Stimulated activated CD4-positive, alpha-beta T cell treated with anti-CD3 and anti-CD28 coated beads, TNF-alpha, amount 100 ng/mL, for 4 hours (primary cell): ENCODE measurements at places on chromosomes 1 and 21.

DNA sequence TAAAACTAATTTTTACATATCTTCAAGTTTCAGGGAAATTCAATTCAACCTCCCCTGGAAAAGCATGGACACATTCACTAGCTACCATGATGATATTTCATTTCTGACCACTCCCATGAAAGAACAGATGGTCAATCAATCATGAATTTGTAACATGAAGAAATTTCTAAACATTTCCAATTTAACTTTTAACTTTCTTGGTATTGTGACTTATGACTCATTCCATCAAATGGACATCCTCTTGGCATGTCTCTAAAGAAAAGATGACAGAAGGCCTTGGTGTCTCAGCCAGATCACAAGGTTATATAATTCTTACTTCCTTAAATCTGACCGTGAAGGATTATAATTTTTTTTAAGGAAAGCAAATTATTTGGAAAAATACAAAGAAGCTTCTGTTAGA, 10.5 kb upstream of the MCOLN3 start:
- DNase-seq, result no peak

GRCh38 chr1:209825591-209826434, 2.0 kb upstream of the UTP25 start:
- DNase-seq, result no peak

GRCh38 chr1:7991504-7992440, 30.3 kb downstream of the PARK7 start:
- no peak for DNase-seq

DNA sequence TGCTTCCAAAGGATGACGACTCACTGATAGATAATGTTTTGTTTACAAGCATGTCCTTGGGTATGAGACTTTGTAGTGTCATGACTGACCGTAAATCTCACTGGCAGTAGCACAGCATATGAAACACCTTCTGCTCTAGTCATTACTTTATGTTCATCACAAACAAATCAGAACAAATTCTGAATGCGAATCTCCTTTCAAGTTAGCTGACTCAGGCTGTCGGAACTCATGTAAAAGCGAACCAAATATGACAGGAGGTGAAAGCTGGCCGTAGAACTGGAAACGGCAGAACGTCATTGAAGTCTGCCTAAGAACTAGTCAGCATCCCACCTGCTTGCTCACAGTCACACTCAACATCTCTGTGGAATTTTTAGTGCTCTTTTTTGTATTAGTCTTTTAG, 143.9 kb downstream of the RGS7 start:
- no peak for DNase-seq

DNA sequence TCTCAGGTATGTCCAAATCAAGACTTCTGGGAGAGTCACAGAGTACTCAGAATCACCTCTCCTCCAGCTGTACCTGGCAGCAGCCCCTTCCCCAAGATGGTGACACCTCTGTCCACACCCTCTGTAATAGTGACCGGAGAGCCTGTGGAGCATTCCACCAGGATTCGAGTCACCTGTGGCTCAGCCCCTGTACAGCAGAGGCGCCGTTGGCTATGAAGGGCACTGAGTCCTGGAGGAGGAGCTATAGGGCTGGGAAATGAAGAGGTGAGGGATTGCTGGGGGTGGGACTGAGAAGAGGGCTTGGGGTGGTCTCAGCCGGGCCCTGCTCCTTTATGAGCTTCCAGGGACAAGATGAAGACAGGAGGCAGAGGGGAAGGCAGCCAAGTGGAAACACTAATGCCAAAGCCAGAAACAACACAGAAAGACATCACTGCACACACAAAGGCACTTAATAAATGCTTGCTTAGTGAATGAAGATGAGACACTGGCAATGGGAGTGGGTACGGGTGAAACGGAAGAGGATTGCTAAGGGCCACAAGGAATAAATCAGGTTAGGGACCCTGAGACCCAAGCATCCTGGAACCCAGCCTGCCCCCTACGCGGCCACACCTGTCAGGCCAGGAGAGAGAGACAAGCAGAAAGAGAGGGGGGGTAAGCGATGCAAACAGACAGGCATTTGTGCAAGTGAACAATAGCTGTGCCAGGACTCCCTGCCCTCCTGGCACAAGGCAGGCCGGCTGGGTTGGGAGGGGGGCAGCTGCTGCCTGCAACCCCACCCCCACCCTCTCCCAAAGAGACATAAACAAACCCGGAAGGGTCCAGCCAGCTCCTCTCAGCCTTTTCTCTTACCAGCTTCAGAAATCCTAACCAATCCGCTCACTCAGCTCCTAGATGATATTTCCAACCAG, 3.9 kb downstream of the ARHGEF2 start:
- no peak for DNase-seq

DNA sequence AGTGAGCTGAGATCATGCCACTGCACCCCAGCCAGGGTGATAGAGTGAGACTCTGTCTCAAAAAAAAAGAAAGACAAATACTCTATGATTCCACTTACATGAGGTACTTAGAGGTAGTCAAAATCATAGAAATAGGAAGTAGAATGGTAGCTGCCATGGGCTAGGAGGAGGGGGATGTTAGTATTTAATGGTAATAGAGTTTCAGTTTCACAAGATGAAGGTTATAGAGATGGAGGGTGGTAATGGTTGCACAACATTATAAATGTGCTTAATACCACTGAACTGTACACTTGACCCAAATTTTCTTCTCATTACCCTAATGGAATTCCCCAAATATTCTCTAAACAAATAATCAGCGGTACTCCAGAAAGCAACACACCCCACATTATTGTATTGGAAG, 12.8 kb downstream of the EIF2B3 start:
- DNase-seq, result no peak

DNA sequence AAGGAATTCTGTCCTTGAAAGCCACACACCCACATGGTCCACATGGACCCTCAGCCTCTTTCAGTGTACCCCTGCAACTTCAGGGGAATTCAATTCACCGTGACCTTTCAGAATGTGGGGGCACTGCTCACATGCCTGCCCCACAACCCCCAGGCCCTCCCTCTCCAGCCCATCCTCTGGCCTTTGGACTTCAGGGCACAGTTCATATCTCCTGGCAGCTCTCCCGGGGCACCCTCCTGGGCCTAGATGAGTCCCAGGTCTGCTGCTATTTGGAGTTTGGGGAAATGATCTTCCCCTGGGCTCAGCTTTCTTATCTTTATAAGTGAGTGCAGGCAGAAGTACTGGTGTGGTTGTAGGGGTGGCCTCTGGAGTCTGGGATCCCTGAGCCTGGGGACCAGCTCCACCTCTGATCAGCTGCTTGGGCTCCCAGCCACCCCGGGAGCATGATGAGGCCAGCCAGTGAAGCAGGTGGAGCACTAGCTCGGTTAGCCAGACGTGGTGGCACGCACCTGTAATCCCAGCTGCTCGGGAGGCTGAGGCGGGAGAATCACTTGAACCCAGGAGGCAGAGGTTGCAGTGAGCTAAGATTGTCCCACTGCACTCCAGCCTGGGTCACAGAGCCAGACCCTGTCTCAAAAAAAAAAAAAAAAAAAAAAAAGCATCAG, 15.8 kb downstream of the C1orf167 start:
- DNase-seq, result no peak

GRCh38 chr1:44707959-44708831, 22.8 kb downstream of the RNU5D-1 start:
- DNase-seq, result no peak

DNA sequence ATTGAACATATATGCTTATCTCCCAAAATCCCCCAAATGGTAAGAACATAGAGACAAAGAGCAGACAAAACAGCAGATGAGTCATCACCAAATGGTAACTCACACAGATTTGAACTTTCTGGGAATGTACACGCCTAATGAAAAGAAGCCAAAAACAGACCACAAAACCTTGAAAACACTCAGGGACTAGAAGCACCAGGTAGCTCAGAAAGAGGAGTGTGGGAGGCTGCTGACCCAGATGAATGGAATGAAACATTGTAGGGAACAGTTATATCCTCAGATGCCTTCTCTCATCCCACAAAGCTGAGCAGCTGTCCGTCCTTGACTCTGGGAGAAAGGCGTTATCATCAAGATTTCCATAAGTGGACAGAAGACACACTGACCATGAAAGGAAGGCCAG, 307.0 kb upstream of the USP25 start:
- DNase-seq, result no peak

DNA sequence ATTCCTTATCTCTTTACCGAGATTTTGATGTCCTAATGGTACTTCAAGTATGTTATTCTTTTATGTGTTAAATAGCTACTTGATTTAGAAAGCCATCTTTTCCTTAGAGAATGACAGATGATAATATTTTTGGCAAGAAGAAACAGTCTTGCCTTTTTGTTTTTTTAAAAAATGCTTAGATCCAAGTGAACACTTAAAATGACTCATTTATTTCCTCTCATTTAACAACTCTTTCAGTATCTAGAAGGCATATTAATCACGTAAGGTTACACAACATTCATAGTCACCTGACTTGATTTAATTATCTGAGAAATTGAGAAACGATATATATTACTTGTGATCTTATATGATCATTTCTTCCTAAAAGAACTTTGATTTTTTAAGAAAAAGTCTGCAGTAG, 52.4 kb downstream of the SUCO start:
- DNase-seq, result no peak

DNA sequence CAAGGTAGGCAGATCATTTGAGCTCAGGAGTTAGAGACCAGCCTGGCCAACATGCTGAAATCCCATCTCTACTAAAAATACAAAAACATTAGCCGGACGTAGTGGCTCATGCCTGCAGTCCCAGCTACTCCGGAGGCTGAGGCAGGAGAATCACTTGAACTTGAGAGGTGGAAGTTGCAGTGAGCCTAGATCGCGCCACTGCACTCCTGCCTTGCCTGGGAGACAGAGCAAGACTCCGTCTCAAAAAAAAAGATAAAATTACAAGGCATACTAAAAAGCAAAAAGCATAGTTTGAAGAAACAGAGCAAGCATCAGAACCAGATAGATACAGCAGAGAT, 61.2 kb upstream of the CDC42BPA start:
- DNase-seq, result no peak

DNA sequence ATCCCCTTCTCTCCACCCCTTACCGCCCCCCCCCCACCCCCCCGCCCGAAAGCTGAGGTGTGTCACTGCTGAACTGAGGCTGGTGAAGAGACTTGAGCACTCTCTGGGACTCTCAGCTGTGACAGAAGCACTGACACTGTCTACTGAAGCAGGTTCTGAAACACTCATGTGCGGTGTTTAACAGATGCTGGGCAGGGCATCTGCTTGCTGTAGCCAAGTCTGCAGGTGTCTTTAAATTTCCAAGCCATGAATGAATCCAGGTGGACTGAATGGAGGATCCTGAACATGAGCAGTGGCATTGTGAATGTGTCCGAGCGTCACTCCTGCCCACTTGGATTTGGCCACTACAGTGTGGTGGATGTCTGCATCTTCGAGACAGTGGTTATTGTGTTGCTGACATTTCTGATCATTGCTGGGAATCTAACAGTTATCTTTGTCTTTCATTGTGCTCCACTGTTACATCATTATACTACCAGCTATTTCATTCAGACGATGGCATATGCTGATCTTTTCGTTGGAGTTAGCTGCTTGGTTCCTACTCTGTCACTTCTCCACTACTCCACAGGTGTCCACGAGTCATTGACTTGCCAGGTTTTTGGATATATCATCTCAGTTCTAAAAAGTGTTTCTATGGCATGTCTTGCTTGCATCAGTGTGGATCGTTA, at the start of gene GPR52:
Gene GPR52, plus strand, starts transcription at position 99 of the 665 bp plus-strand sequence. Its CDS starts 148 bp downstream, at position 247.
- DNase-seq, result no peak

DNA sequence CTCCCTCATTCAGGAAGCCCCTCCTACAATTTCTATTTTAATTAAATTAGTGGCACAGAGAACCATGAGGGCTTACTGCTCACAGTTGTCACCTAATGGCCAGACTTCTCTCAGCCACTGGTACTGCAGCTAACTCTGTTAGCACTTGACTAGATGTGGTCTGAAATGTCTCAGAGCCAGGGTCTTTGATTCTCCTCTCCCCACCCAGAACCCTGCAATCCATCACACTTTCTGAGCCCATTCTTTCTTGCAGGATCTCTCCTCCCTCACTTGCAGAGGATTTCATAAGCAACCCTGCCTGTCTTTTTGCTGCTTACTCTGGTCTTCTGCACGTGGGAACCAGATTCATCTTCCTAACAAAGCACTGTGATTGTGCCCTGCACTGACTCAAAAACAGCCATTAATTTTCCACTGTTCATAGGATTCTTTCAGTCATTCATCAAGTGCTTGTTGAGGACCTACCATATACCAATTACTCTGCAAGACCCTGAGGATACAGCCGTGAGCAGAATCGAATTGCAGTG, 108.4 kb downstream of the EDEM3 start:
- DNase-seq, result no peak

DNA sequence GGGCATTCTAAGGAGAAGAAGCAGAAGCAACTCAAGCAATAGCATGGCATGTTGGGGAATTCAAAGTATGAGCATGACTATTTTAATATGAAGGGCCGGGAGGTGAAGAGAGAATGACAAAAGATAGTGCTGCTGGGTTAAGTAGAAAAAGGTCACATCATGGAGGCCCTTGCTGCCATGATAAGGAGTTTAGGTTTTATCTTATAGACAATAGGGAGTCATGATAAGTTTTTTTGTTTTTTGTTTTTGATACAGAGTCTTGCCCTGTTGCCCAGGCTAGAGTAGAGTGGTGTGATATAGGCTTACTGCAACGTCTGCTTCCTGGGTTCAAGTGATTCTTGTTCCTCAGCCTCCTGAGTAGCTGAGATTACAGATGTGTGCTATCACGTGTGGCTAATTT, 3.1 kb downstream of the BNIPL start:
- no peak for DNase-seq

- no peak for DNase-seq
Observed at GRCh38 chr21:37702241-37702640, 214.0 kb downstream of the KCNJ6 start.

- DNase-seq, result no peak
Observed at GRCh38 chr1:203300441-203301330, 4.6 kb upstream of the BTG2 start.

DNA sequence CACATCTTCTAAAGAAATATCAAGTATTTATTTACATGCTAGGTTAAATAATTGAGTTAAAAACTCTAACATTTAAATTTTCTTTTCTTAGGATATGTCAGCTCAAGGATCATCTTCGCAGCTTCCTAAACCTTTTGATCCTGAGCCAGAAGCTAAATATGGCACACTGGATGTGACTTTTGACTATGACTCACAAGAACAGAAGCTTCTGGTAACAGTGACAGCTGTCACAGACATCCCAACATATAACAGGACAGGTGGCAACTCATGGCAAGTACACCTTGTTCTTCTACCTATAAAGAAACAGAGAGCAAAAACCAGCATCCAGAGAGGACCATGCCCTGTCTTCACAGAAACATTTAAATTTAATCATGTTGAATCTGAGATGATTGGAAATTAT, 132.7 kb upstream of the SERTAD4 start:
- no peak for DNase-seq

- DNase-seq, result no peak
Observed at GRCh38 chr1:247164694-247165093, 7.1 kb downstream of the ZNF124 start.

DNA sequence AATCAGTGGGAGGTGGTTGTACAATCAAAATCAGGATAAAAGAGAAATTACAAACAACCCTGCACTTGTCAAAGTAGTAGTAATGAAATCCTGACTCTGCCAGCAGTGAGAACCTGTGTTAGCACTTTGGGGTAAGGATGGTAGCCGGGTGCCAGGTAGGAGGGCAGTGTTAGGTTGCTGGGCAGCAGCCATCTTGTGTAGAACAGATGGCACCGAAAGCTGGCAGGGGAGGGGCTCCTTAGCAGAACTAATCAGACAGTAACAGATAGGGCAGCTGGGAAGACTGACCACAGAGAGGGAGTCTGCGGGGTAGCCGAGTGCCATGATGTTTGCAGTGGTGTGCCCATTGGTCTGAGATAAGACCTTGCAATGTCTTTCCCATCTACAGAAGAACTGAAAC, 137.3 kb downstream of the SDCCAG8 start:
- no peak for DNase-seq
